OCI-M1 (cell line): ENCODE measurements at places on chromosomes 4 and X.

- DNase-seq = no peak
Observed at GRCh38 chr4:19403786-19404370, 847.8 kb upstream of the SLIT2 start.

DNA sequence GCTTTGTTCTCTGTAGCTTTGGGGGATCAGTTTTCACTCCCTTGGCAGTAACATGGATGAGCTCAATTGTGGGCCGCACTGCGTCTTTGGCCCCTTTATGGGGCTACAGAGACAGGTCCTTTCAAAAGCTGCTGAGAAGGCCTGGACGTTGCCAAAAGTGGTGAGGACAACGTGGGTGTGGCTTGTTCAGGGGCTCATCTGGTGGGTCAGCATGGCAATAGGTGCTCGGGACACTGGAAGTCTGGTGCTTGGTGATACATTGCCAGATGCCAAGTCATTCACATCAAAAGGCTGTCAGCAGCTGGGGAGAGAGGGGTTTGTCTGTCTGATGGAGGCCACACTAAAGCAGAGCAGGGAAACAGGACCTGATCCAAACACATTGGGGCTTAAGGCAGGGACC lies 149.8 kb upstream of the EOLA2 start:
- no peak for DNase-seq

- no peak for DNase-seq
Observed at GRCh38 chrX:149313871-149314371, 191.2 kb downstream of the IDS start.

- peak; percentile 93 for DNase-seq
Observed at GRCh38 chr4:185039508-185040273, 21.4 kb downstream of the HELT start.

- DNase-seq = peak; percentile 25
Observed at GRCh38 chrX:128020701-128021100, 31.5 kb downstream of the ACTRT1 start.

DNA sequence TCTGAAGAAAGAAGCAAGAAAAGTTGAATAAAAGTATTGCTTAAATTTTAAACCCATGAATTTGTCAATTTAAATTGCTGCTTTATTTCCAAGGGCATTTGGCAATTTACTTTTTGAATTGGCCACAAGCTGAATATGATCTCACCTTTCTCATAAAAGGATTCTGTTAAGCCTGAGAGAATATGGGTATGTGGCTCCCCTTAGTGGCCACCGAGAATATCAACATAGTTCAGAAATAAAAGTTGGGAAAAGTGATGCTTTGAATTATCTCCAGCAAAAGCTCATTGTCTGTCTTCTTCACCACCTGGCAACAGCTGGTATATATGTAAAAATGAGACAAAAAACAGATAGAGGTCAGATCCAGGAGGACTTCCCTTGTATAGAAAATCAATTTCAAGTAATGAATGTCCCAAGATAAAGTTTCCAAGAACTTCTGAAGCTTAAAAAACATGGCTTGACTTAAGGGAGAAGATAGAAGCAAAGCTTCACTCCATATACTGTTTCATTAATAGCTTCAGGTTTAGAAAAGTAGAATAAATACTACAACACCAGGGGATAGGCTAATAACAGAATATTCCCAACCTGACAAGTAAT lies 290.7 kb upstream of the FAM241A start:
- DNase-seq = peak; percentile 65

GRCh38 chr4:152531479-152531878 lies 4.4 kb downstream of the FBXW7 start:
- DNase-seq = no peak

GRCh38 chr4:37978248-37978924 lies 18.2 kb downstream of the PTTG2 start:
- no peak for DNase-seq

GRCh38 chr4:48016141-48017107 lies at the start of the genes CNGA1 and NIPAL1:
CNGA1 (minus strand) TSS chr4:48016681; CDS start chr4:47952689, 63,992 bp downstream.
NIPAL1 (plus strand) TSS chr4:48016772; CDS start chr4:48016840, 68 bp downstream.
- DNase-seq = peak; percentile 83
